ENCODE measurements at places on chromosomes 7 and 10. TPM values are rescaled to one million over a fixed set of nuclear protein-coding genes. Genes with fewer than 3 reads are reported as not detected.

Gene KNDC1
- polyA plus RNA-seq, result 0.44 TPM

DNA sequence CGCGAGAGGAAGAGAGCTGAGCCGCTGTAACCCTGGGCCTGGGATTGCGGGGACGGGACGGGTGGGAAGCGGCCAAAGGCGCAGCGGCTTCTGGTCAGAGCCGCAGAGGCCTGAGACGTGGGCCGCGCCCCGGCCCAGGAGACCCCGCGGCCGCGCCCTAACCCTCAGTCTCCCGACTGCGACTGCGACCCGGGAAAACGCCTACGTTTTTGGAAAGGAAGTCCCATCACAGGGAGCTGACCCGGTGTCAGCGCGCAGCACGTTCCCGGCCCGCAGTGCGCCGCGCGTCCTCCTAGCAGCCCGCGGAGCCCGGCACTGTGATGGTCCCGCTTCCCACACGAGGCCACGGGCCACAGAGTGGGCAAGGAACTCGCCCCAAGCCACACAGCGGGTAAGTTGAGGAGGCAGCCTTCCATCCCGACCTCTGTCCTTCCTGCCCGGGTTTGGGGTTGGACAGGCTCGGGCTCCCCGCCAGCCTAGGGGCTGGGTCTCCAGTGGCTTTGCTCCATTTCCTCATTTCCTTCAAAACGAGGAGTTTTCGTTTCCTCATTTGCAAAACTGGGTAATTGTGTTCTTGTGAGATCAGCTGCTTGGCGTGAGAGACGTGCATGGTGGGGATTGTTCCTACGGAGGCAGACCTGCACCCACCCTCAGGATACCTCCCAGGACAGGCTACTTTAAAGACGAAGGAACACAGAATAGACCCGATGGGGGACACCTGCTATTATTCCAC is 1.2 kb downstream of the GPNMB start:
- peak; percentile 63 for DNase-seq

DNA sequence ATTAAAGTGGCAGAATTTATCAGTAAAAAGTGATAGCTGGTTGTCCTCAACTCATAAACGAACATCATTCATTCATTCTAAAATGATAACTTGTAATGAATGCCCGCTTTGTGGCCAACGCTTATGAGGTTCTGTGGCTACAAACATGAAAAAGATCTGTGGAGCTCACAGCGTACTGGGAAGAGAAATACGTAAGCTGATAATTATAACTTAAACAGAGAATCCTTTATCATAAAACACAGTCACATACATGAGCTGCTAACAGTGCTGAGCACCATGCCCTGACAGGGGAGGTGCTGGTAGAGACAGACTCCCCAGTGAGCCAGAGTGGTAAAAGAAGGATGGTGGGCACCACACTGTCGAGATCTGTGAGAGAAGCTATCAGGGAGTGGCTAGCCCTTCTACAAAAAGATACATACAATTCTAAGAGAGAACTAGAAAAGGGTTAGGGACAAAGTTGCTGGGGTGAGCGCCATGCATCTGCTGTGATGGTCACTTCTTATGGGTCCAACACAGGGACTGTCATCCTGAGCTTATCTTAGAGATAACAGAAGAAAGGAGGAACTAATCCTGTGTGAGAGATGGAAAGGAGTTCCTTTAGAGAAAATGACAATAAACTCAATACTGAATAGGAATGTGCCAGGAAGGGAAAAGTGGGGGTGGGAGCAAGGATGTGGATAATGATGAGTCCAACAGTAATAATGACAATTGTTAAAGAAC is 106.7 kb downstream of the USP6NL start:
- no peak for DNase-seq

Gene SLC13A4
- 1.9 TPM for polyA plus RNA-seq

DNA sequence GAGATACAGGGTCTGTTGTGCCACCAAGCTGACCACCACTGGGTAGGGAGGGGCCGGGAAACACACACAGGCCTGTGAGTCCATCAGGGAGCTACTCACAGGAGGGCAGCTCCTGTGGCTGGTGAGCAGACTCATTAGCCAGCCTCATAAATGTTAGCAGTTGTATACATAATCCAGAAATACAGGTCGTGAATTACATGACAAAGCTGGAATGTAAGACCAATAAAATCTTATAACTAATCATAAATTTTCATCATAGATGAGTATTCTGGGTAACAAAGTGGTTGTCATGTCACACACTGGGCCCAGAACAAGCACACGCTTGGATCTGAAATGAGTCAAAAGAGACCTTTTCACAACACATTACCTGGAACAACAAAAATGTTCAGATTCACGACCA is 642.6 kb upstream of the AUTS2 start:
- no peak for DNase-seq

GRCh38 chr7:73850781-73851207 is 8.5 kb upstream of the METTL27 start:
- DNase-seq, result peak; percentile 98

- no peak for DNase-seq
These were observed 116.0 kb downstream of the VTI1A start for GRCh38 chr10:112562809-112563663.

GRCh38 chr7:76057813-76058145 is 9.9 kb downstream of the MDH2 start:
- no peak for DNase-seq

GRCh38 chr10:91551856-91552255 is 81.0 kb downstream of the PPP1R3C start:
- DNase-seq, result peak; percentile 71

Gene C7orf33
- not detected for polyA plus RNA-seq

DNA sequence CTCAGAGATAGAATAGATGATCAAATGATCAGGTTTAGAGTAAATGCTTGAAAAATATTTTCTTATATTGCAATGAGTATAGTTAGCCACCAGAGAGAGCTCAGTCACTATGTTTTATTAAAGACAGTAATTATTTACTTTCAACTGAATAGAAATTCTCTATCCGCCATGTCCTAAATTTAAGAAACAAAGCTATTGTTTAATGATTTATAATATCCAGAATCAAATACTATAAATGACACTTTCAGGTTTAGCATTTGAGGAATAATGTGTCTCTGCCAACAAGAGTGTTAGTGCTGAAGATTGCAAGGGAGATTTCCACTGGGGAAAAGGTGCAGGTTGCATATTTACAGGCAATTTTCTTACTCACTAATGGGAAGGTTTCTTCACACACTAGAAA is 184.7 kb downstream of the DGKB start:
- peak; percentile 65 for DNase-seq

Gene CTNNA3
- polyA plus RNA-seq, result not detected

Gene PIK3CG
- polyA plus RNA-seq, result not detected

Gene STEAP4
- polyA plus RNA-seq, result not detected

Gene TMEM130
- 0.40 TPM for polyA plus RNA-seq

Gene SPDYE16
- polyA plus RNA-seq, result 0.10 TPM

Gene ZNF736
- polyA plus RNA-seq, result 3.3 TPM

DNA sequence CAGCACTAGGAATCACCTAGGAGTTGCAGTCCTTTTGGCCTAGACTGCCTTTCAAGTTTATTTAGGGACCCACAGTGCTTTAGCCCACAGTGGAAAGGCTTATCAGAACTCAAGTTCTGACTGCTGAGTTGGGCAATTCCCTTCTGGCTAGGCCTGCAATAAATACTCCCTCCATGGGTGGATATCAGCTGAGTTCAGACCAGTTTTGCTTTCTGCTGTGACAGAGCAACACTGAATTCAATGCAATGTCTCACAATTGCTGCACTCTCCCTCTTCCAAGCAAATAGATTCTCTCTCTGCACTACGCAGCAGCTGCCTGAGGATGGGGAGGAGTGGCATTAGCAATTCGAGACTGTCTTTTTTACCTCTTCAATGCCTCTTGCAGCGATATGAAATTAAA is 1153.3 kb downstream of the SORCS1 start:
- no peak for DNase-seq

Gene ZNF804B
- polyA plus RNA-seq, result not detected

- no peak for DNase-seq
These were observed 466.1 kb upstream of the FOXK1 start for GRCh38 chr7:4216016-4216415.

Gene PKD2L1
- not detected for polyA plus RNA-seq

- peak; percentile 16 for DNase-seq
These were observed 51.0 kb upstream of the NOBOX start for GRCh38 chr7:144454256-144455039.

DNA sequence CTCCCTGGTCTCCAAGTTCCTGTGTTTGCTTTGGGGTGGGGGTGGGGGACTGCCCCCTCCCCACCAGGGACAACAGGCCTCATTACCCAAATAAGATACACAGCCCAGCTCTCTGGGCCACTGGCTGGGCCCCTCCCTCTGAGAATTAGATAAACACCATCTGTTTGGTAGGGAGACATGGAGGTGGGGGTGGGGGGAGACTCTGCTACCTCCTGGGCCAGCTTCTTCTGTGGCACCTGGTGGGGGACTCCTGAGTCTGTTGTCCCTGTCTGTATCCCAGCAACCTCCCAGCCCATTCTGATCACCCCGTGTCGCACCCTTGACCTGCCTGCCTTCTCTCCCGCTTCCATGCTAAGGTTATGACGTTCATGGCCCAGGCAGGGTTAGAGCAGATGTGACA is 5.8 kb downstream of the MLXIPL start:
- DNase-seq, result no peak

DNA sequence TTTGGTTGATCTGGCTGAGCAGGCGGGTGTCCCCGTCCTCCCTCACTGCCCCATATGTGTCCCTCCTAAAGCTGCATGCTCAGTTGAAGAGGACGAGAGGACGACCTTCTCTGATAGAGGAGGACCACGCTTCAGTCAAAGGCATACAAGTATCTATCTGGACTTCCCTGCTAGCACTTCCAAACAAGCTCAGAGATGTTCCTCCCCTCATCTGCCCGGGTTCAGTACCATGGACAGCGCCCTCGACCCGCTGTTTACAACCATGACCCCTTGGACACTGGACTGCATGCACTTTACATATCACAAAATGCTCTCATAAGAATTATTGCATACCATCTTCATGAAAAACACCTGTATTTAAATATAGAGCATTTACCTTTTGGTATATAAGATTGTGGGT is 26.9 kb upstream of the TRIM56 start:
- DNase-seq, result peak; percentile 52

DNA sequence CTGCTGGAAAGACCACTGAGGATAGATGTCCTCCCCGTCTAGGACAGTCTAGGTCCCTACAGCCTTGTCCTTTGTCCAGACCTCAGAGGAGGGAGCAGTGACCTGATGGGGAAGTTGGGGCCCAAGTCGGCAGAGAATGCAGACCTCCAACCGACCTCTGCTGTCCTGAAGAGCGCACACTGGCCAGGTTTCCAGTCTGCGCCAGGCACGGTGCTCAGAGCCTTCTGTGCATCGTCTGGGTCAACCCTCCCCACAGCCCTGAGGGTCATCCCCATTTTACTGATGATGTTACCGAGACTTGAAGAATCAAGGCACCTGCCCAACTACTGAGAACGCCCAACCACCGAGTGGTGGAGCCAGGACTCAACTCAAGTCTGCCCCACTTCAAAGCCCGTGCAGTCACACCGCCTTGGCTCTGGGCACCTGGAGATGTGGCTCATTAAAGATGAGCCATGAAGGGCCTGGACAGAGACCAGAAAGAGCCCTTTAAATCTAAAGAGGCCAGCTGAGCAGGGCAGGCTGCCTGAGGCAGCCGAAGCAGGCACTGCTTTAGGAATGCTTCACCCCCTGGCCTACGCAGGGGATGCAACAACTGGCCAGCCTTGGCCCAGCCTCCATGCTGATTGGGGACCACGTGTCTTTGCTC is 4.4 kb downstream of the ITPRIP start:
- DNase-seq, result no peak

DNA sequence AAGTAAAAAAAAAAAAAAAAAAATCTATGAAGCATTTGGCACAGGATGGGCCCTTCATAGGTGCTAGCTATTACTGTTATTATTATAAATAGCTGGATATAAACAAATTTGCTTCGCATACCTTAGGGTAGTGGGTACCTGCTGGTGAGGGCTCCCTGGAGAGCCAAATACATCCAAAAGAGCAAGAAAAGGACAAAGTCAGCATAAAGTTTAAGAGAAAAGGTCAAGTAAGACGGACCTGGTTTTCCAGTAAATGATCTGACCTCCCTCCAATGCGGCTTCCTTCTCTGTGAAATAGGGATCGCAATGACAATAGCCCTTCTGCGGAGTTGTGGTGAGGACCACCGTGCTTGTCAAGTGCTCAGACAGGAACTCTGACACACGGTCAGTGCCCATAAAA is 214.5 kb downstream of the SNX10 start:
- no peak for DNase-seq

- no peak for DNase-seq
These were observed 221.1 kb downstream of the SNX10 start for GRCh38 chr7:26512737-26513136.

Gene C10orf53
- polyA plus RNA-seq, result not detected

DNA sequence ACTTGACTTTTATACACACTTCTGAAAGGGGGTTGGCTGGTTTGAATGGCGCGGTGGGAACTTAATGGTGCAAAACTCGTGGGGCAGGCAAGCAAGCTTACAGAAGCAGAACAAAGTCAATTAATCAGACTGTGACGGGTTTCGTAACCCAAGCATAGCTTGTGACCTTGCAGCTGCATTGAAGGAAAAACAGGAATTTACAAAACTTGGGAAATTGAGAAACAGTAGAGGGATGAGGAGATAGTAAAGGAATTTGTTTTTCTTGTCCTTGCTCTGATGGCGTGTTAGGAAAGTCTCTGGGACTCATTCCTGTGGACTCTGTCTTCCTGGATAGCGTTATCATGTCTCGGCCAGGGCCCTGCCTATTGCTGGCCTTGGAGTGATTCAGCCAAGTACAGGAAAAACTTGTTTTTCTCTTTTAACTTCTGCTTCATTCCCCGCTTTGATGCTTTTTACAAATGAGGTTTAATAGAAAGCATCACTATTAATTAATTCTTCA is 220.0 kb upstream of the KCND2 start:
- peak; percentile 89 for DNase-seq

Gene GNAT3
- polyA plus RNA-seq, result not detected

Gene CHST3
- polyA plus RNA-seq, result 10.4 TPM

DNA sequence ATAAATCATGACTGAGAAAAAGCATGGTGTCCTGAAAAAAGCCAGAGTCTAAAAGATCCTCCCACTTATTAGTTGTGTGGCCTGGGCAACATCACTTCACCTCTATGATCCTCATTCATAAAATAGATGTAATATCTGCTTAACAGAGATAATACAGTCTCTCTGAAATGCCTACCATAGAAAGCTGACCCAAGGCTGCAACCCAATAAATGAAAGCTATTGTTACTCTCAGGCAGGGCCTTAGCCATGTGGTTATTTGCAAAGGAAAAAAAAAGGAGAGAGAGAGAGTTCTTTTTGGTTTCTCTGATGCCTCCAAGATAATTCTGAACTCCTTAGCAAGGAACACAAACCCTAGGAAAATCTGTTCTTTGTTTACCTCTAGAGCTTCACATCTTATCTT is 7.9 kb downstream of the FAM13C start:
- no peak for DNase-seq
